ENCODE measurements at places on chromosomes 2 and 18.

DNA sequence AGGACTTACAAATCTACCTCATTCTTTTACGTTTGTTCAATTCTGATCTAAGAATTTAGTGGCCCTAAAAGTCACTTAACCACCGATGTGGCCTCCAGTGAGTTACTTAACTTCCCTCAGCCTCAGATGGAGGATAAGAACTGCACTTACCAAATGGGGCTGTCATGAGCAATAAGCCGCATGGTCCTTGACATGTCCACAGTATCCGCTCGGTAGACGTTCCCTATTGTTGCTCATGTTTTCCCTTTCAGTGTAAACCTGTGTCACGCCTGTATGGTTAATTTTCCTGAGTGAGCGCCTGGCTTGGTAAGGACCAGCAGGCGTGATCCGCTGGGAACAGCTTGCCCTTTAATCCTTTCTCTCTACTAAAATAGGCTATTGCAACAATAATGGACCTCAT is 20.3 kb downstream of the SEC11C start:
- DNase-seq: no peak

DNA sequence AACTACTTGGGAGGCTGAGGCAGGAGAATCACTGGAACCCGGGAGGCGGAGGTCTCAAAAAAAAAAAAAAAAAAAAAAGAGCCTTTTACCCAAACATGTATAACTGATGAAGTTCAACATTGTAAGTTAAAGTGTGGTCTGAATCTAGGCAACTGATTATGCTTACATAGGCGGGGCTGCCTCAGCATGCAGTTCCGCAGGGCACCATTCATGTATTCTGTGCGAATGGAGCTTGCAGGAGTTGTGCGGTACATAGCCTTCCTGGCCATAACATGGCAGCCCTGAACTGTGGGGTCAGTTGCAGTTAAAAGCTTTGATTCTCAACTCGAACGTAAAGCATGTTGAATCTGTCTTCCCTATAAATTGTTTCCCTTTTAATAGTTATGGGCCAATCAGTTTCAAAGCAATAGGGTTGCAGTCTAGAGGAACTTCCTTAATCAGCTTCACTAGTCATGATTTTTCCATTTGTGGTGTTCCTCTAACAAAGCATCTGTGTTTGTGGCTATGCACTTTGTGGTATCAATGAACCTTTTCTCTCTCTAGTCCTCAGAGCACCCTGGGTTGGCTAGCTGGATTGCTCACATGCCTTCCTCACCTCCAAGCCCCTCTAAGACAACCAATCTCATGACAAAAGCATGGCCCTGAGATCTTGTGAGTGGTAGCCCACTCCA is 30.6 kb upstream of the CEP68 start:
- DNase-seq: no peak

DNA sequence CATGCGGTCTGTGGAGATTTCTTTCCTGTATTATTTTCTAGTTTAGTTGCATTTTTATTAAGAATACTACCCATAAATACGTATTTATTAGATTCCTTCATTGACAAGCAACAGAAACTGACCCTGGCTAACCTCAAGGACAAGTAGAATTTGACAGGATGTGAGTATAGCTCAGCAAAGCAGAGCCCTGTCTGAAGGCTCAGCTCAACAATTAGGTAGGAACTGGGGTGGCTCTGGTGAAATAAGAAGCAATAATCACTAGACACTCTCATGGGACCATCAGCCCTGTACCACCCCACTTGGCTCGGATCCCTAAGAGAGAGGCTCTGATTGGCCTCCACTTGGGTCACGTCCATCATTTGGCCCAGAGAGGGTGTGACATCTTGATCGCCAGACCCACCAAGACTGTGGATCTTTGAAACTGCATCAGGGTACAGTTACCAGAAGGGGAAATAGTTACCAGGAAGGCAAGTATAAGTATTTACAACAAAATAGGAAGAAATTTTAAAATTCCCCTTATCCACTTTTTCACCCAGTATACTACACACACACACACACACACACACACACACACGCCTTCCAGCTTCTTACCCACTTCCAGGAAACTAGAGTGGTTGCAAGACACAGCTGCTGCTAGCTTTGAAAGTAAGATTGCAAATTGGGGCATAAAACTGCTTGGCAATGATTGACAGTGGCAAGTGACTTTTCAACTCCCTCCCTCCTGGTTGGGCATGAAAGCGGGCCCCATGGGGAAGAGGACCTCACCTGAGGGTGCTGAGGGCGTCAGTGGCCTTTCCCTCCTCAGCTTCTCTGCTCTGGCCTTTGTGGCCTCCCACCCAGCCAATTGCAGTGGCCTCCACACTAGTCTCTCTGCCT is 41.8 kb downstream of the KCTD18 start:
- no peak for DNase-seq

GRCh38 chr2:154293864-154294263 is 404.6 kb upstream of the KCNJ3 start:
- DNase-seq: no peak

GRCh38 chr18:37660658-37661057 is 95.1 kb upstream of the CELF4 start:
- no peak for DNase-seq

Measured in stimulated activated CD4-positive, alpha-beta T cell treated with anti-CD3 and anti-CD28 coated beads, Interleukin-2, amount 100 ng/mL, for 48 hours (primary cell).